CD4-positive, alpha-beta T cell (primary cell): ENCODE measurements at places on chromosomes 4 and X.

DNA sequence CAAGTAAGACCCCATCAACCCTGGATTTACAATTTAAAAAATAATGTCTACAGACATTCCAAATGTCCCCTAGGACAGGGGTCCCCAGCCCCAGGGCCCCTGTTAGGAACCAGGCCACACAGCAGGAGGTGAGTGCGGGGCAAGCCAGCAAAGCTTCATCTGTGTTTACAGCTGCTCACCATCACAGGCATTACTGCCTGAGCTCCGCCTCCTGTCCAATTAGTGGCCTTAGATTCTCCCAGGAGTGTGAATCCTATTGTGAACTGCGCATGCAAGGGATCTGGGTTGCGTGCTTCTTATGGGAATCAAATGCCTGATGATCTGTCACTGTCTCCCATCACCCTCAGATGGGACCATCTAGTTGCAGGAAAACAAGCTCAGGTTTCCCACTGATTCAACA, 146.1 kb downstream of the ATP10D start:
- no peak for DNase-seq

DNA sequence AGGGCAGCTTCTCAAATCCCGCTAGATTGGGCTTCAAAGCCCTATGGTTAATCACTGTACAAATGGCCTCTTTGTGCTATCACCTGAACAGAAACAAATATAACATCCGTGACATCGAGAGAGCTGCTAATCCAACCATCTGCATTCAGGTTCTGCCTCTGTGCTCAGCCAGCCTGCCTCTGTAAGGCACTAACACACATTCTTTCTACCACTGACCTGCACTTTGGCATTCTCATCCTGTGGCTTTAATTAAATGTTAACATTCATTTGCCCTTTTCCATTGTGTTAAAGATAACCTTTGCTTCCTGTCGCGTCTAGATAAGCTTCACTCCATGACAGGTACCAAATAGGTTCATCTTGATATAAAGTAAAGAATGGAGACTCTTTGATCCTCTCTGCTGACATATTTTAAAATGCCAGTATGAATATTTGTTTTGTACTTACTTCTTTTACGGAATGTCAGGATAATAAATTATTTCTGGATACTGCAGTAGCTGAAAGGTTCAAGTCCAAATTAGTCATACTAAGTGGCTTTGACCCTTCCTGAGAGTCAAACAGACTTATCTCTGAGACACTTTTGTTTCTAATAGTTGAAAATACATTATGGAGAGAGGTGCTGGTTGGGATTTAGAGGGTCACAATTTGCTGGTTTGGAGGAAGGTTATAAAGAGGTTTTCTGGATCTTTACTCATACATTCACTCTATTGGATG, 505.7 kb downstream of the PACRGL start:
- DNase-seq = no peak

DNA sequence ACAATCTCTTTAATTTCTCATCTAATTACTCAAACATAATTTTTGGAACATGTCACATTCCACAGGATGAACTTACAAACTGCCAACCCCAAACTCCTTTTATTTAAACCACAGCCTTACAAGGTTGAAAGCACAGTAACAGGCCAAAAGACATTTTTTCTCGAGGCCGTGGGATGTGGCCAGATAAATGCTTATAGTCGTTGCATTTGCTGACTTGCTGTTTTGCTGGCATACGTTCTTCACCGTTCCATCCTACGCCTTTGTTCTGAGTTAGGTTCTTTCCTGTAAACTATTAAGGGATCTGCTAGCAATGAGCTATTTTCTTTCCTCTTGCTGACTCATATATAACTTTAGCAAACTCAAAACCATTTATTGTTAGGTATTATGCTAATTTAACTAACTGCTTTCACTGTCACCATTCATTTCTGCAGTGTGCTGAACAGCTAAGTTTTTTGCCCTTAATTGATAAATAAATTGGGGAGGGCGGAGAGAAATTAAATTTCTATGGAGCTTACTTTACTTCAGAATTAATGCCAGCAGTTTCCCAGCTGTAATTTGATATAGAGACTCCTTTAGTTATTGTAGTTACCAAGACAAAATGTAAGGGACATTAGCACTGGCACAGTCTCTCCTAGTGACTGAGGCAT, 135.1 kb upstream of the PACRGL start:
- DNase-seq = no peak

GRCh38 chr4:105714071-105714521, 5.5 kb downstream of the GSTCD start:
- no peak for DNase-seq

GRCh38 chr4:187940299-187940698, 55.3 kb upstream of the ZFP42 start:
- DNase-seq = no peak

- DNase-seq = no peak
These were observed 9.4 kb downstream of the AIMP1 start for GRCh38 chr4:106325800-106326199.

DNA sequence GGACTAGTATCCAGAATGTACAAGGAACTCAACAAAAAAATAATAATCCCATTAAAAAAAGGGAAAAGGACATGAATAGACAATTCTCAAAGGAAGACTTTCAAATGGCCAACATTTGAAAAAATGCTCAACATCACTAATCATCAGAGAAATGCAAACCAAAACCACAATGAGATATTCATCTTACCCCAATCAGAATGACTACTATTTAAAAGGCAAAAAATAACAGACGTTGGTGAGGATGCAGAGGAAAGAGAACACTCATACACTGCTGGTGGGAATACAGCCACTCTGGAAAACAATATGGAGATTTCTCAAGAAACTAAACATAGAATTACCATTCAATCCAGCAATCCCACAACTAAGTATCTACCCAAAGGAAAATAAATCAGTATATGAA, 133.1 kb downstream of the KDR start:
- no peak for DNase-seq

DNA sequence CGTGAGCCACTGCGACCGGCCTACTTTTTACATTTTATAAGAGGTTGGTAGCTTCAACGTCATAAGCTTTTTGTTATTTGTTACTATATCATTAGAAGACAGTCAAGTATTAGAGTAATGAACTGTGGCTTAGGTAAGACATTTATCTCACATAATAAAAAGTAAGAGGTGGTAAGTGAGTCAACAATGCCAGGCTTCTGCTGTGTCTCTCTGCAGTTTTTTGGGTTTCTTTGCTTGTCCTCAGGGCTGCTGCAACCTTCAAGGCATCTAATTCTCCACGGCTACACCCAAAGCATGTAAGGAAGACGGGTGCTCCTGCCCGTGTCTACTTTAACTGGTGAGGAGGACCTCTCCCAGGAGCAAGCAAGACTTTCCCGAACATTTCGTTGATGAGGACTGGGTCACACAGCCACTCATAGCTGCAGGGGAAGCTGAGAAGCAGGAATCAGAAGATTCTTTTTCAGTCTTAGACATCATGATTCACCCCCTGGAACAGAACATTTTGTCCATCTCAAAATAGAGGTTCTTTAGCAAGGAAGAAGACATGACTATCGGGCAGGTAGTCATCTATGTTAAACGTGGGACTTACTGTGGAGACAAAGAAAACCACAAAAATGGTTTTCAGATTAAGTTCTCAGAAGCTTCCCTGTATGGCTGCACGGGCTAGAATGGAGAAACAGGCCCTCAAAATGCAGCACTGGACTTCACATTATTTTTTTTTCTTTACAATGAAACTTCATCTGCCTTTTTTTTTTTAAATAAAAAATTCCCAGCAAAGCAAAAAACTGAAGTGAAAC, 13.0 kb upstream of the RHOH start:
- no peak for DNase-seq

DNA sequence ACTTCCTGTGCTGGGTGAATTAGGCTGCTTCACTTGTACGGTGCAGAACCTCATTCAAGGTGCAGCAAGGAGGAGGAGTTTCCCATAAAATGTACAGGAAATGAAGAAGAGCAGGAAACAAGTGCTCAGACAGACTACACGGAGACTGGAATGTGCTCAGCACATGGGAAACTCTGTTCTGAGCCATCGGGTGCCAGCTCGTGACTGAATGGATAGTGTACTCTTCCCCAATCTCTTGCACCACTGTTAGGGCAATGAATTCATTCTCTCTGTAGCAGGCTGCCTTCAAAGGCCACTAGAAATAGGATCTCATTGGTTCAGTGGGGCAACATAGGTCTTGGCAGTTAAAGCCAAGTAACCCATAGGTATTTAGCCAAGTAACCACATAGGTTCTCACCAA, 200.0 kb upstream of the LDB2 start:
- no peak for DNase-seq

DNA sequence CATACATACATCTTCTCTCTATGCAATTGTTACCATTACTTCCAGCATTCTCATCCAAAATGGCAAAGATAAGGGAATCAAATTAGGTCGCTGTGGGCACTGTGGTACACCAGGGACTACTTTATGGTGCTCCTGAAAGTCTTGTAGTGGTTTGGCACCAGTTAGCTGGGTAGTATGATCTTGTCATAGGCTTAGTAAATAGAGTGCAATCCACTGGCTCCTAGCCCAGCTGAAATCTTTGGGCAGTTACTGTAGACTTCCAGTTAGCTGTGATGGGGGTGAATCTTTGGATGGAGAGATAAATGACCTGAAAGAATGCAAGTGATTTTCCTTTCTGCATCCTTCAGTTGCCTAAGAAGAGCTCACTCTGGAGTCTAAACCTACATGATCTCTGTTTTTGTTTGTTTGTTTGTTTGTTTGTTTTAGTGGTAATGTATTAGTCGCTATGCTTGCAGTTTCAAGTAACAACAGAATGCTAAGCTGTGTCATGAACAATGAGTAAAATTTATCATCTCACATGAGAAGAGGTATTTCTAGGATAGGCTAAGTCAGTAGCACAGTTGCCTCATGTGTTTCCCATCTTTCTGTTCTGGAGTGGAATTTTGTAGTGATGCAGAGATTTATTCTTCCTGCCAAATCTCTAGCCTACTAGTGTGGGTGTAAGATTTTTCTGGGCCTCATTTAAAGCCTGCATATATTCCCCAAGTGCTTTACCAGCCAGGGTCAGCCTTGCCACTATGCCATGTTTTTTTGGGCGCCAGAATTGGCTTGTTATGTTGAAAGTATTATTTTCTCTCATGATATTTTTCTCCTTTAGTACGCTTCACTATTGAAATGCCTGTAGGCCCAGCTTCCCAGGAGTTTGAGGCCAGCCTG, 24.2 kb downstream of the HERC3 start:
- DNase-seq = no peak

GRCh38 chr4:22264261-22264660, 251.6 kb downstream of the ADGRA3 start:
- DNase-seq = no peak

- peak; percentile 3 for DNase-seq
These were observed 41.6 kb upstream of the ACSL4 start for GRCh38 chrX:109774706-109775105.

- no peak for DNase-seq
These were observed 376.9 kb downstream of the PPP4R3C start for GRCh38 chrX:27086237-27086636.

- DNase-seq = no peak
These were observed 25.2 kb upstream of the BCLAF3 start for GRCh38 chrX:20015945-20016615.

DNA sequence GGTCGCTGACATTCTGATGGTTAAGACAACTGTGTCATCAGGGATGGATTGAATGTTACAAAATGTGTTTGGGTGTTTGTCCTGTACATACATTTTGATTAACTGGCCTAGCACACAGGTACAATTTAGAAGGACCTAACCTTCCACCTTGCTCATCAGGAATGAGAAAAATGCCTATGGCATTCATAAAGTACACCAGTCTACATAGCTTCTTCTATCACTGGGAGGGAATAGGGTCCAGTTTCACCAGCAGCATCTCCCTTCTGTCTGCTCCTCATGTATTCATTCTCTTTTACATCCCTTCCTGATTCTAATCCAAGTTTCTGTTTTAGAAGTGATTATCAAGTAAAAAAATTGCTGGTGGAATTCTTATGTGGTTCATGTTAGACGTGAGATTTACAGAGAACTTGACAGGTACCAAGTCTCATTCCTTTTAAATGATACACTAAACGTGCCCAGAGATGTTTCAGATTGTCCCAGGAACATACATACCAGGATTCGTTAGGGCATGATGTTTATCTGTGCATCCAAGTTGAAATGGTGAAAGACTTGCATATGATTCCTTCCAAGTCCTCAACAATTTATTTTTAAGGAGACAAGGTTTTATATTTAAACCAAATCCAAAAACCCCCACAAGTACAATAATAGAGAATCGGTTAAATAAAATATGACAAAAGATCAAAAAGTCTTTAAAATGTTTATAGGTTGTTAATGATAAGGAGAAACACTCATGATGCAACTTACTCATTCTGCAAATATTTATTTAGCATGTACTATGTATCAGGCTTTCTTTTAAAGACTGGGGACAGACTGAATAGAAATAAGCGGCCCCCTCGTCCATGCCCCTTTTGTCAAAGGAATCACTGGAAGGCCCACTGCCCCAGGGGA, 359.1 kb downstream of the ZNF674 start:
- DNase-seq = no peak

GRCh38 chr4:26826721-26827120, 33.9 kb upstream of the STIM2 start:
- DNase-seq = no peak

- DNase-seq = no peak
These were observed 4.8 kb upstream of the SYNPO2 start for GRCh38 chr4:118883861-118884260.

GRCh38 chrX:129825746-129826505, 17.8 kb downstream of the ZDHHC9 start:
- DNase-seq = peak; percentile 7

- DNase-seq = no peak
These were observed 374.1 kb upstream of the MAD2L1 start for GRCh38 chr4:120440730-120441129.

DNA sequence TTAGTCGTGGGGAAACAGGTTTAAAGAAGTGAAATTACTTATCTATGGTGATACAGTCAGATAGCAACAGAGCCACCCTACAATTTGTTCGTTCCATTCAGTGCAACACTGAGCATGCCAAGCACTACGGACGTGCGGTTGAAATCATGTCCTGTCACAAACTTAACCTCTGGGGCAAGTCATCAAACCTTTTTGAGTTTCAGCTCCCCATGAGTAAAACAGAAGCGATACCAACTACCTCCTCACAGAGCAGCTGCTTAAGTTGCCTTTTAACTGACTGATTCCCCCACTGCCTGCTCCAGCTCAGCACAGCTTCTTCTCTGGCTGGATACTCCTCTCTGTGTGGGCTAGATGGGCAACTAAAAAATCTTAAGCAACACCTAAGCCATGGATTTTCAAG, 36.0 kb downstream of the LHFPL1 start:
- DNase-seq = no peak

GRCh38 chr4:170398218-170398617, 308.5 kb upstream of the AADAT start:
- no peak for DNase-seq

- peak; percentile 45 for DNase-seq
These were observed at the start of gene EDA2R for GRCh38 chrX:66638591-66639500. Gene EDA2R (minus strand): TSS chrX:66639078. CDS start chrX:66616020, 23,058 bp downstream.
